Left kidney (tissue), 8 donors: ENCODE measurements at places on chromosomes 5 and 9. TPM values are rescaled to one million over a fixed set of nuclear protein-coding genes. Genes with fewer than 3 reads are reported as not detected.

Gene MIGA2
- 18.8 TPM for polyA plus RNA-seq

GRCh38 chr9:103225702-103226646 lies 230.8 kb downstream of the CYLC2 start:
- DNase-seq = no peak

DNA sequence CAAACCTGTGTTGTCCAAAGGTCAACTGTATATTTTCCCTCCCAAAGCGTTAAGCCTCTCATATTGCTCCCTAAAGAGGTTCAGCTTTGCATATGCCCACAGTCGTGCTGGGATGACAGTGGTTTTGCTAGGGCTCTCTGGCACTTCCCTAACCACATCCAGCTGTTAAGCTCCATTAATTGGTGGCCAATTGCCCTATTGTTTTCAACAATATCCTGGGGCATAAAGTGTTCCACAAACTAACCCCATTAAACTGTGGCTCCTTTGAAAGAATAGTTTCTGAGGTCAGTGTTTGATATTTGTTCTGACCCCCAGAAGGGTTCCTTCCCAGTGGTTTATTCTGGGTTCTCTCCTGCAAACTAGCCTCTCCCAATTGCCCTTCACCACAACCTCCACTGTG lies 194.5 kb downstream of the HSD17B3 start:
- no peak for DNase-seq

GRCh38 chr9:92961627-92962302 lies 14.4 kb downstream of the FGD3 start:
- DNase-seq = no peak
